ENCODE measurements at places on chromosomes 5 and 9. TPM values are rescaled to one million over a fixed set of nuclear protein-coding genes. Genes with fewer than 3 reads are reported as not detected.

- H3K27ac ChIP-seq = no peak overlapping the region
- H3K27me3 ChIP-seq = peaks cover 6% of the 10 kb centered on the region
- H3K36me3 ChIP-seq = no peaks in the 10 kb centered on the region
- peaks cover 12% of the 10 kb centered on the region for H3K4me1 ChIP-seq
Measured at GRCh38 chr9:97714435-97714834, 17.3 kb upstream of the XPA start.

DNA sequence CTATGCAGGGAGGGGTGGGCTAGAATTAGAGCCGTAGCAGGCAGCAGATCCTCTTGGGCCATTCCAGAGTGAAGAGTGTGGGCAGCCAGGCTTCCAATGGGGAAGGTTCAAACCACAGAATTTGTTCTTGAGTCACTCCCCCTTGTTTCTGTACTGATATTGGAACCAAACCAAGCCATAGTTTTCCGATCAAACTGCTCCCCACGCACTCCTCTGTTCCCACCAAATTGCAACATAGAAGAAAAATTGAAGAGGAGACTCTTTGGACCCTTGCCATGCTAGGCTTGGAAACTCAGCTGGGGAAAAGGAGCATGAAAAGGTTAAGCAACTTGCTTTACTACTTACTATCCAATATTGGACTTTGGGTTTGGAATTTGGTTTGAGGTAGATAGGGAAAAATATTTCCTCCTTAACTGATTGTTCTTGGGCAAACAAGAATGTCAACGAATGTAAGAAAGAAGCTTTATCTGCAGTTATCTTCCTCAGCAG lies 165.8 kb upstream of the NR3C1 start:
- H3K4me1 ChIP-seq = peaks cover 23% of the 10 kb centered on the region
- H3K27ac ChIP-seq = peak overlapping the region; percentile 35
- H3K4me3 ChIP-seq = no peak overlapping the region
- no peaks in the 10 kb centered on the region for H3K27me3 ChIP-seq
- DNase-seq = no peak

- H3K4me1 ChIP-seq = peaks cover 61% of the 10 kb centered on the region
- peak overlapping the region; percentile 89 for H3K27ac ChIP-seq
- peaks cover 2% of the 10 kb centered on the region for H3K36me3 ChIP-seq
- H3K4me3 ChIP-seq = peak overlapping the region; percentile 98
- DNase-seq = no peak
Measured at GRCh38 chr5:150780816-150781221, 2.3 kb downstream of the SMIM3 start.

DNA sequence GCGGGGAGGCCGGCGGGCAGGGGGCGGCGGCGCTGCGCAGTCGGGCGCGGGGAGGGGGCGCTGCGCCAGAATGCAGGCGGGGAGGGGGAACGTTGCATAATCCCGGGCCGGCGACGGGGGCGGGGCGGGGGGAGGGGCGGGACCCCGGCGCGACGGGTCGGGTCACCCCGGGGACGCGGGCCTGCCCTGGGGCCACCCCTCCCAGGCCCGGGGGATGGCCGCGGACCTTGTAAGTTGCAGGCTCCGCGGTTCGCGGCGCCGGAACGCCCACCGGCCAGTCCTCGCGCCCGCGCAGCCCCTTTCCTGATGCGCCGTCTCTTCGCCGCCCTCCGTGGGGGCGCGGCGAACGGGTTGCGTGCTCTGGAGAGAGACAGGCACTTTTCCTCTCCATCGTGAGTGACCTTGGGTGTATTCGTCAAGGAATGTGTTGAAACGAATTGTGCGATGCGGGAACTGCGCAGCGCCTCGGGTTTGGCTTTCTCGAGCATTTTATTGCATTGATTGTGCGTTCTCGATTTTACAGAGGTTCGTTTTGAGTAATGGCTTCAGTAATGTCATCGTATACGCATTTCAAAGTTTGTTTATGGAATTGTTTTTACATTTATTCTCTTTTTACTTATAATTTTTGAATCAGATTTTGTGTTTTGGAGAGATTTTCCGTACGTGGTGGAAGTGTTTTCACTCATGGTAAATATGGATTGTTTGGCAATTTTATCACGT lies 802 bp downstream of the SPIN1 start:
- peak overlapping the region; percentile 95 for H3K4me3 ChIP-seq
- DNase-seq = peak; percentile 77
- peak overlapping the region; percentile 88 for H3K27ac ChIP-seq
- H3K4me1 ChIP-seq = peaks cover 23% of the 10 kb centered on the region

DNA sequence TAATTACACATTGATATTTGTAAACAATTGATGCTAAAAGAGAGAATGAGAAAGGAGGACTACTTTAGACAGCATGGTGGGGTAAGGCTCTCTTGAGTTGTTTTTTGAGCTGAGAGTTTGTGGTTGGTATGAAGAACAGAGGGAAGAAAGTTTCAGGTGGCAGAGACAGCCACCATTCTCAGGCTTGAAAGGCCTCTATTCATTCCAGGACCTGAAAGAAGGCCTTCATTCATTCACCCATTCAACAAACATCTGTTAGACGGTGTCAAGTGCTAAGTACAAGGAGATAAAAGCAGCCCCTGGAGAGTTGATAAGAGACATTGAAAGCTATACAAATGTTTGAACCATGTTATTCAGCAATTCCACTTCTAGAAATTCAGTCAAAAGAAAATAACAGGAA lies 21.7 kb upstream of the ADAM19 start:
- H3K4me3 ChIP-seq = peak overlapping the region; percentile 81
- peak overlapping the region; percentile 100 for H3K27ac ChIP-seq
- H3K36me3 ChIP-seq = no peaks in the 10 kb centered on the region
- no peak for DNase-seq

- peaks cover 3% of the 10 kb centered on the region for H3K27me3 ChIP-seq
- no peak overlapping the region for H3K4me3 ChIP-seq
- no peaks in the 10 kb centered on the region for H3K4me1 ChIP-seq
- no peaks in the 10 kb centered on the region for H3K36me3 ChIP-seq
- DNase-seq = no peak
- H3K27ac ChIP-seq = no peak overlapping the region
Measured at GRCh38 chr5:33491941-33492340, 51.2 kb downstream of the TARS1 start.

DNA sequence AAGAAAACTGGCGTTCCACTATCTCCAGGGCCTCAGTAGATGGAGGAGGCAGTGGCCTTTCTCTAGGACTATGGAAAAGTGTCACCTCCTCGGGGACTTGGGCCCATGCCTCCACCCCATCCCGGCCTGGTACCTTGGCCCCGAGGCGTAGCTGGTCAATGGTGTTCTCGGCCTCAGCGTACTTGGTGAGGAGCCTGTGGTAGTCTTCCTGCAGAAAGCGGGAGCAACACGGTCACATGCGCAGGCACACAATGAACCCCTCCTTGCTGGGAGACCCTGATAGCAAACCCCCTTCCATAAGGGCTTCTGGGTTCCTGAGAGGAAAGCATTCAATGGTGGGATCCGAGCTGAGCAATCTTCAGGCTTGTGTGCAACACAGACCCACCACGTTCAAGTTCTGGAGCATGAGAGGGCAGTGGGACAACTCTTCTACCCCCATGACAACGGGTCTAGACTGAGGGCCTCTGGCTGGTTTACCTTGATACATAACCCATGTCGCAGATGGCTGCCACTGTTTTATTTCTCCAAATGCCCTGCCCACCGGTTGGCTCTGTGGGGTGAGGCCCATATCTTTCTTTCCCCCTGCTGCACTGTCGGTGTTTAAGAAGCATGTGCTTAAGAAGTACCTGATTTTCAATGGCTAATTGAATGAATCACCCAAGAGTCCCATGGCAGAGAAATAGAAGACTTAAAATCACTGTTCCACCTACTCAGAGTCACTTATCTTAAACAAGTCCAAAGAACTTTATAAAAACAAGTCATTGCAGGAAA lies 13.6 kb downstream of the AKNA start:
- H3K36me3 ChIP-seq = peaks cover 40% of the 10 kb centered on the region
- H3K4me1 ChIP-seq = peaks cover 81% of the 10 kb centered on the region
- H3K27ac ChIP-seq = peak overlapping the region; percentile 82
- H3K27me3 ChIP-seq = no peaks in the 10 kb centered on the region

DNA sequence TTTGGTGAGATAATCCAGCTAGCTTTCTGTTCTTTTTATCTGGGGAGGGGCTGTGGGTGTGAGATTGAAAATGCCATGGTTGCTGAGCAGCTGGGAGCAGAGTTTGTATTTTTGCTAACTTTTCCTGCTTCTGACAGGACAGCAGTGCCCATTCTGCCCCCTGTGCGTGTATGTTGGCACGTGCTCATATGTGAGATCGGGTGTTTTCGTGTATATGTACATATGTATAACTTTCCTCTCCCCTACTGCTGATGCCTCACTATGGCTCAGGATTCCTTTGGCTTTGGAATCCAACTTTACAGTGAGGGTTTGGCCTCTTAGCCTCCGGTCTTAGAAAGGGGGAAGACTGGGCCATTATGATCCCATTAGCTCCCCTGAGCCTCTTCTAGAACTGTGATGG lies 38.3 kb downstream of the RGS3 start:
- H3K4me1 ChIP-seq = peaks cover 15% of the 10 kb centered on the region
- no peaks in the 10 kb centered on the region for H3K36me3 ChIP-seq
- no peak overlapping the region for H3K4me3 ChIP-seq
- H3K27ac ChIP-seq = peak overlapping the region; percentile 74

GRCh38 chr5:170491479-170491878 lies 12.3 kb upstream of the KCNIP1 start:
- no peaks in the 10 kb centered on the region for H3K4me1 ChIP-seq
- peaks cover 18% of the 10 kb centered on the region for H3K27me3 ChIP-seq
- DNase-seq = no peak

- peak; percentile 69 for DNase-seq
- peaks cover 19% of the 10 kb centered on the region for H3K4me1 ChIP-seq
- H3K27me3 ChIP-seq = peaks cover 22% of the 10 kb centered on the region
- no peaks in the 10 kb centered on the region for H3K36me3 ChIP-seq
Measured at GRCh38 chr9:105694848-105695581, 674 bp downstream of the TMEM38B start.

GRCh38 chr9:131627648-131628458 lies 82.5 kb downstream of the PRRT1B start:
- peaks cover 2% of the 10 kb centered on the region for H3K36me3 ChIP-seq
- peak overlapping the region; percentile 72 for H3K4me3 ChIP-seq
- peak; percentile 80 for DNase-seq
- H3K27ac ChIP-seq = peak overlapping the region; percentile 92
- H3K27me3 ChIP-seq = no peaks in the 10 kb centered on the region

DNA sequence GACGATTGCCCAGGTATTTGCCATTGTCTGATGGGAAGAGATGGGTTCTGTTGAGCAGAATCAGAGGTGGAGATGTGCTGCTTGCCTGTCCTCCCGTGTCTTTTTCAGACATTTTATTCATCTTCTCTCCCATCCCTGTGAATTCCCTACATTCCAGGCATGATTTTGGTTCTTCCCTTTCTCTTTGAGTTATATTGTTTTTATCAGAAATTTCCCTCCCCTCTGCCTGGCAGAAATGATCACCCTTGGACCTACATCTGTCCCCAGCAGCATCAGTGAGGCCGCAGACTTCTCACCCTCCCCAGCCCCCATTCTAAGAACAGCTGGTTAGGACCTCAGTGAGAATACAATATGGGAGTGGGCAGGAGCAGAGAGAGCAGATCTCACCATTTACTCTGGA lies 640.2 kb downstream of the CCDC171 start:
- peaks cover 22% of the 10 kb centered on the region for H3K27me3 ChIP-seq
- no peak overlapping the region for H3K4me3 ChIP-seq
- no peaks in the 10 kb centered on the region for H3K36me3 ChIP-seq
- no peak overlapping the region for H3K27ac ChIP-seq

DNA sequence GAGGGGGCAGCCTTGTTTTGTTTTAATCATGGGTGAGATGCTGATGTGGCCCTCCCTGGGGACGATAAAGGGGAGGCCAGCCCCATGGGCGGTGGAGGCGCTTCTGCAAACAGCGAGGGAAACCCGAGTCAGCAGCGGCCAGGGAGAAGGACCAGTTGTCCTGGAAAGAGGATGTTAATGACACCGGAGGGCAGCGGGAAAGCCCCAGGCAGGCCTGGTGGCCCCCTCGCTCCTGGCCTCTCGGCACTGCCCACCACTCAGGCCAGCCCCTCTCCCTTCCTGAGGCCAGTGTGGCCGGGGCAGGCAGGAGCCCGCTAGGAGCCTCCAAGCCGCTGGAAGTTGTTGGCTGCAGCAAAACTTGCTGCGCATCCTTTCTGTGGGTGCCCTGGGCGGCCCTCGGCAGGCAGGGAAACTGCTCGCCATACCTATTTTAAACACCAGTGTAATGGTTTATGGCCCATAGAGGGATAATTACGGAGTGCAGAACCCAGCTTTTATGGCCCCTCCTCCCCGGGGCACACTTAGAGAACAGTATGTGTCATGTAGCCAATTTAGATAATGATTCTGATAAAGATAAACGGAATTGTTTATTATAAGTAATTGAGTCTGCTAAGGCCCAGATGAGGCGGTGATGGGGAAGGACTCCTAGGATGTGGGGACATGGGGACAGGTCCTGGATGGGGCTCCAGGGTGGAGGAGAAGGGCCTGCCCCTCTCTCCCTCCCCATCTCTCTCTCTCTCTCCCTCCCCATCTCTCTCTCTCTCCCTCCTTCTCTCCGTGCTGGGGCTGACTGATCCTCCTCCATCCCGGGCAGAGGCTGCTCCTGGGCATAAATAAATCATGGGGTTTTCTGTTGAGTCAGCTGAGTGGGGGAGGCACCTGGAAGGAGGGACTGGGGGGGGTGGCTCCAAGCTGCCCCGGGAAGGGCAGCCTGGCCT lies 36.9 kb downstream of the LMX1B start:
- peaks cover 56% of the 10 kb centered on the region for H3K27me3 ChIP-seq
- H3K27ac ChIP-seq = no peak overlapping the region
- peaks cover 3% of the 10 kb centered on the region for H3K4me1 ChIP-seq

- H3K27me3 ChIP-seq = no peaks in the 10 kb centered on the region
- no peak overlapping the region for H3K27ac ChIP-seq
- peaks cover 5% of the 10 kb centered on the region for H3K36me3 ChIP-seq
- no peak overlapping the region for H3K4me3 ChIP-seq
- no peak for DNase-seq
Measured at GRCh38 chr9:115691693-115692092, 461.9 kb upstream of the PAPPA start.

GRCh38 chr5:146039420-146039819 lies 66.0 kb downstream of the PLAC8L1 start:
- no peak for DNase-seq
- no peak overlapping the region for H3K4me3 ChIP-seq
- no peaks in the 10 kb centered on the region for H3K4me1 ChIP-seq
- no peaks in the 10 kb centered on the region for H3K27me3 ChIP-seq
- H3K36me3 ChIP-seq = no peaks in the 10 kb centered on the region
- H3K27ac ChIP-seq = no peak overlapping the region

- H3K36me3 ChIP-seq = peaks cover 11% of the 10 kb centered on the region
- H3K4me1 ChIP-seq = peaks cover 37% of the 10 kb centered on the region
- DNase-seq = no peak
- H3K4me3 ChIP-seq = no peak overlapping the region
- H3K27me3 ChIP-seq = no peaks in the 10 kb centered on the region
Measured at GRCh38 chr9:20579524-20580314, 42.6 kb downstream of the MLLT3 start.

DNA sequence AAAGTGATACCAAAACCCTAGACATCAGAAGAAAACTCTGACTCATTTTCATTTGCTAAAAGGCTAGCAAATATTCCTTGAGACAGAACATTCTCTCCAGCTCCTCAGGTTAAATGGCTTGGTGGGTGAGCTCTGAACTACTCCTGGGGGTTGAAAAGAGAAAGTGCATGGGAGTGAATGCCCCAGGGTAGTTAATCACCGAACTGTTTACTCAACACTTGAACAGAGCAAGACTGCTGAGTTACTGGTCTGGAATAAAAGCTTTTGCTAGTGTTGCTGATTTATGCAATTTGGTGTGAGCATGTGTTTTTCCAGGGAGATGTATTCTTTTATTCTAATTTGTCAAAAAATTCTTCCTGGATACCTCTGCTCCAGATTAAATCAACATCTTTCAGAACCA lies 88.3 kb upstream of the PRDM9 start:
- H3K27me3 ChIP-seq = no peaks in the 10 kb centered on the region
- no peak overlapping the region for H3K27ac ChIP-seq
- no peak for DNase-seq
- no peaks in the 10 kb centered on the region for H3K4me1 ChIP-seq

The PCDH12 gene
- 0.28 TPM for total RNA-seq

The C5 gene
- 1.0 TPM for total RNA-seq

The PCDHAC2 gene
- not detected for total RNA-seq

The OLFML2A gene
- not detected for total RNA-seq

The GFM2 gene
- 25.9 TPM for total RNA-seq

The LRRTM2 gene
- 0.73 TPM for total RNA-seq
